ENCODE measurements at places on chromosomes 3 and 15.

DNA sequence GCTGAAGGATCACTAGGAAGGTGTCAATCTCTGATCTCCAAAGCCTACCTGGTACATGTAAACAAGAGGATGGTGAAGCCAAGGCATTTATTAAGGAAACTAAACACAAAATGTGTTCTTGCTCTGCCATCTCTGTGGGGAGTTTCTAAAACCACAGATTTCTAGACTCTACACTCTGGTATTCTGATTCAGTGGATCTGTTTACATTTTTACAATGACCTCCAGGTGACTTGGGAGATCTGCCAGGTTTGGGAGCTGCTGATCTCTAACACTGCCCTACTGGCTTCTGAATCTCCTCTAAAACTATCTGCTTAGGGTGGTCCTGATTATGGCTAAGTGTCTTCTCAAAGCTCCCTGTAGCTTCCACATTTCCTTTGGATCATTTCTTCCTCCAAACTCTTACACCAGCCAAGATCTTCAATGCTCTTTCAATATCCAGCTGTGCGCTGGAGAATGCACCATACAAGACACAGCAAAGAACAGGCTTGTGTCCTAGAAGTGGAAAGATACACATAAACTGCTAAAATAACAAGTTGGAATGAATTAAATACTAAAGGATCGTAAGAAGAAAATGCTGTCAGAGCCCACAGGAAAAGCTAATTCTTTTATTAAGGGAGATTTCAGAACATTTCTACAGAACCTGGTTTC lies 72.7 kb downstream of the GREM1 start:
- DNase-seq: no peak

- DNase-seq: no peak
Measured at GRCh38 chr15:85518979-85519761, 138.8 kb downstream of the AKAP13 start.

DNA sequence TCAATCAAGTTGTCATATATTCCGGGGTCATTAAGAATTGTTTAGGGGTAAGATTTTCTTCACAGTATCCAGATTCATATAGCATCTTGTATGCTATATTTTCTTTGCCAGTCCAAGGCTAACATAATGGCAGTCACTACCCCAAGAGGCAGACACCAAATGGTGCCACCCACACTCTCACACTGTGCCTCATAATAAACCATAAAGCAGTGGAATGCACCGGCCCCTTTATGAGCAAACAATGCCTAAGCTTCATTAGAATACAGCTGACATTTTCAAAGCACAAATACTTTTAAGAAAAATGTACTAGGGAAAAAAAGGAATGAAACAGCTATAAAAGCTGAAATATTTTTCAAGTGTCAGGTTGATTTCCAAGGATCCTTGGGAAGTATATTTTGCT lies 121.6 kb downstream of the TFDP2 start:
- DNase-seq: no peak

DNA sequence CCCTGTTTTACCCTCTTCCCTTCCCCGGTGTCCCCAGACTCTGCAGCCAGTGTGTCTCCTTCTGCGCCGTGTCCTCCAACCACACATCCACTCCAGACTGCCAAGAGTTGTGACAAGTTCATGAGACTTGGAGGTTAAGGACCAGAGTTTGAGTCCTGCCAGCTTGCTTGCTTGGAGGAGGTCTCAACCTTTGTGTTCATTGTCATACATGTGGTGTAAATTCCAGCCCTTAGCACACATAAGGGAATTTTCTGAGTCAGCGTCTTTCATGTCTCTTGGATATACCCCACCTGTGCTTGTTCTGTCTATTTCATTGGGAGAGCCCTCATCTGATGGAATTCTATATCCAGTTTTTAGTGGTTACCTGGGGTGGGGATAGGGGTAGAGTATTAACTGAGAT lies 13.3 kb downstream of the CORO2B start:
- no peak for DNase-seq

DNA sequence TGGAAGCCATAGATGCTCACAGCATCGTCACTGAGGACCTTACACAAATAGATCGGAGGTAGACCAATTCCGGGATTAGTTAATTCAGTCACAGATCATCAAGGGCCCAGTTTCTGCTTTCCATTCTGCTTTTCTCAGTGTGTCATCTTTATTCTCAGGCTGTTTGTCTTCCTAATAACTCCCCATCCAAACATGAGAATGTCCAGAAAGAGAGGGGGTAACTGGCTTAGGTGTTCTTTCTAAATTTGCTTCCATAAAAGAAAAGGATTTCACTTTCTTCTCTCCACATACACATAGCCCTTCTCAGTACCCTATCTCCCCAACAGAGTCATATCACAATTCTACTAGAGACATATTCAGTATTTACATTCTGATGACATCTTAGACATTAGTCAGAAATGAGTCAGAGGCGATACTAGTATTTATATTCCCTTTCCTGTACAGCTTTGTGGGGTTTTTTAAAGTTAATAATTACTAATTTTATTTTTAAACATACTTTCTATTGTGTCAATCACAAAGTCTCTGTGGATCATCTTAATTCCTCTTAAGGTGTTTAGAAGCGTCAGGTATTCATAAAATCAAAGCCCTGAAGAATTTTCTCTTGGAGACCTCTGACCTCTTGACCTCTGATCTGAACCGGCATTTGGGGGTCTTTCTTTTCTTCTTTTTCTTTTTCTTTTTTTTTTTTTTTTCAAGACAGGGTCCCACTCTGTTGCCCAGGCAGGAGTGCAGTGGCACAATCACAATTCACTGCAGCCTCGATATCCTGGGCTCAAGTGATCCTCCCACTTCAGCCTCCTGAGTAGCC lies 24.3 kb upstream of the IL12A start:
- no peak for DNase-seq

DNA sequence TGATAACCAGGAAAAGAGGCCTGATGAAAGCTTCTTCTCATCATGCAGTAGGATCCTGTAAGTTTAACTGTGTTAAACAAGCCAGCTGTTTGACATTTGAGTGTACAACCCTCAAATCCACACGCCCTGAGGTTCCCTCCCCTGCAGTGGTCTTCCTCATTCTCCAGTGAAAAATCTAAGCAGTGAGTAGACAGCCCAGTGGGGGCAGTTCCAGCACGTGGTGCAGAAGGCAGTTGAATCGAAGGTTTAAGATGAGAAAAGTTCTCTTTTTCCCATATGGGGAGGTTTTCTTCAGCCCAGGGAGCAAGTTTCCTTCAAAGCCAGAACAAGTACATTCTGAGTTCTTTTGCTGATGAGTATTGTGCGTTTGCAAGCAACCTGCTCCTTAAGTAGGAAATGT lies 174.5 kb downstream of the NR2F2 start:
- DNase-seq: no peak

DNA sequence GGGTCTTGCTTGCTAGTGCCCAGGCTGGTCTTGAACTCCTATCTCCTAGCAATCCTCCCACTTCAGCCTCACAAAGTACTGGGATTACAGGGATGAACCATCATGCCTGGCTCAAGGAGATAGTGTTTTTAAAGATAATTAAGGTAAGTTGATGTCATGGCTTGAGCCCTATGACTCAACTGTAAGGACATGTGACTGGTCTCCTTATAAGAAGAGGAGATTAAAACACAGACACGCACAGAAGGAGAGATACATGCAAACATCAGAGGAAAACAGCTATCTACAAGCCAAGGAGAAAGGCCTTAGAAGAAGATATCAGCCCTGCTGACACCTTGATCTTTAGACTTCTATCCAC lies 220.4 kb upstream of the GADL1 start:
- DNase-seq: no peak

DNA sequence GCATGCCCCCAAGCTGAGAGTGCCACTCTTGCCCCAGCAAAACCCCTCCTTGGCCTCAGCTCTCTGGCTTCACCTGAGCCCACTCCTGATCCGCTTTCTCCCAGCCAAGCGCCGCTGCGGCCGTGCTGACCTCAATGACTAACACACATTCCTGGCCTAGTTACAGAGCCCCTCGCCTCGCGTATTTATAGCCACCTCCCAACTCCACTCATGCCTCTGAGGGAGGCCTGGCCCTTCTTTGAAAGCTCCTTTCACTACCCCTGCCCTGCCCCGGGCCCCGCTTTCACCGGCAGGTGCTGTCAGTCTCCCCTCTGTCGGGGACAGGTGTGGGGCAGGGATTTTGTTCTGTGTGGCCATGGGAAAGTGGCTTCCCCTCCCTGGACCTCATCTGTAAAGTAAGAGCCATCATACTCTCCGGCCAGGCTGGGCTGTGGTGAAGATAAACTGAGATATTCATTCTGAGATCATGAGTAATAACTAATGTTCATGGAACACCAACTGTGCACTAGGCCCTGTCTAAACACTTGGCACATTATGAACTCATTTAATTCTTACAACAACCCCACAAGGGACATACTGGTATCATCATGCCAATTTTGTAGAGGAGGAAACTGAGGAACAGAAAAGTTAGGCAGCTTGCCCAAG lies 13.2 kb upstream of the ATP2B2 start:
- DNase-seq: no peak

DNA sequence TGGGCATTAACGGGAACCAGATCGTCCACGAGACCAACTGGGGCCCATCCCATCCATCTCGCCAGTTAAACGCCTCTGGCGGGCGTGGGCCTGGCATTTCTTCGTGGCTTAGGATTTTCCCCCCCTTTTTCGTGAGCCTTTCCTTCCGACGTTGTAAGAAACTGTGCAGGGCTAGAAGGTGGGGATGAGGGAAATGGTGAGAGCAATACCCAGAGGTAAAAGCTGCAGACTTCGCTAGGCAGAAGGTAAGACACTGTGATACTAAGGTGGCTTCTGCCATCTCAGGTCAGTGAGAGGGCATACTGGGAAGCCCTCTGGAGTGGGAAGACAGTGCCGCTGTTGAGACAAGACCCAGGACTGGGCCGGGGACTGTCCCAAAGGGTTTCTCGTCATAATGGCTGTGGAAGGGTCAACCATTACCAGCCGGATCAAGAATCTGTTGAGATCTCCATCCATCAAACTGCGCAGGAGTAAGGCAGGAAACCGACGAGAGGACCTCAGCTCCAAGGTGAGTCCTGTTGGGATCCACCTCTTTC lies 666 bp downstream of the MAPKBP1 start:
- DNase-seq: no peak

DNA sequence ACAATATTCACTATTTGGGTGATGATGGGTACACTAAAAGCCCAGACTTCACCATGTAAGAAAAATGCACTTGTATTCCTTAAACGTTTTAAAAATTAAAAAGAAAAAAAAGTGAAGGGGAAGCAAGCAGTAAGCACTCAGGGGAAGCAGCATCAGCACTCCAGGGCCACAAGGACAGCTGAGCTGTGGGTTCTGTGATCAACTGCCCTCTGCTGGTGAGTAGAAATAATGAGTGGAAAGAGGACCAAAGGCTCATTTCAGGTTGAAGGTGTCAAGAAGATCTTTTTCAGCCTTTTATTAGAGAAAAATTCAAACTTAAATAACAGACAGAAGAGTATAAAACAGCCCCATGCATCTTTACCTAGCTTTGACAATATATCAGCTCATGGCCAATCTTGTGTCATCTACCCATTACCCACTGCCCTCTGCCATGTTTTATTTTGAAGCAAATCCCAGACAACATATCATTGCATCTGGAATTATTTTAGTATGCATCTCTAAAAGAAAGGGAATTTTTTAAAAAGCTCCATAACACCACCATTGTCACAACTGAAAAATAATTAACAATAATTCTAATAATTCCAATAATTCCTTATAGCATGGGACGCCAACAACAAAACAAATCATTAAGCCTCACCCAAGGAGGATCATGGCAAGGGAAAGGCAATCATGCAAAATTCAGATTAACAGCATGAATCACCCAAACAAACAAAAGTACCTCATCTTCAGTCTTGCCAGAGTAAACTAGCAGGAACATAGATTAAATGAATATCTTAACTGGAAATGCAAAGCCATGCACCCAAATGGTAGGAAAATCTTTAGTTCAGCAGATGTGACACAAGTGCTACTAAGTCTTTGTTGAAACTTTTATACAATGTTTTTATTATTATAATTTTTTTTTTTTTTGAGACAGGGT lies 42.5 kb downstream of the TAMM41 start:
- no peak for DNase-seq

- no peak for DNase-seq
Measured at GRCh38 chr3:39727415-39727814, 82.0 kb upstream of the MYRIP start.

- DNase-seq: no peak
Measured at GRCh38 chr15:82792068-82792467, 13.8 kb downstream of the FSD2 start.

DNA sequence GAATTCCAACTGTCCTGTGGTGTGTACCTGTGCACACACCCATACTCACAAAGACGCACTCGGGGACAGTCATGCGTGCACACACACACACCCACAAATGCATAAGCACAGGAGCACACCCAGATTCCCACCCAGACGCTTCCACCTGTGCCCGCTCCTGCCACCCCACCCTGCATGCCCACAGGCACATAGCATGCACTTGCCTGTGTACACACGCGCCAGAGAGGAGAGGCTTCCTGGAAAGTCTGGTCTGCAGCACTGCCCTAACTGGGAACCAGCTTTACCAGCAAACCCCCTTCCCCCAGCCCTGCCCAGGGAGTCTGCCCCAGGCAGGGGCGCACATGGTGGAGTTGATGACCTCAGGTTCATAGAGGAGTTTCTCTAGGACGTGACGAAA lies 246.2 kb downstream of the UACA start:
- DNase-seq: no peak

- DNase-seq: no peak
Measured at GRCh38 chr3:114831861-114832260, 315.2 kb downstream of the ZBTB20 start.

DNA sequence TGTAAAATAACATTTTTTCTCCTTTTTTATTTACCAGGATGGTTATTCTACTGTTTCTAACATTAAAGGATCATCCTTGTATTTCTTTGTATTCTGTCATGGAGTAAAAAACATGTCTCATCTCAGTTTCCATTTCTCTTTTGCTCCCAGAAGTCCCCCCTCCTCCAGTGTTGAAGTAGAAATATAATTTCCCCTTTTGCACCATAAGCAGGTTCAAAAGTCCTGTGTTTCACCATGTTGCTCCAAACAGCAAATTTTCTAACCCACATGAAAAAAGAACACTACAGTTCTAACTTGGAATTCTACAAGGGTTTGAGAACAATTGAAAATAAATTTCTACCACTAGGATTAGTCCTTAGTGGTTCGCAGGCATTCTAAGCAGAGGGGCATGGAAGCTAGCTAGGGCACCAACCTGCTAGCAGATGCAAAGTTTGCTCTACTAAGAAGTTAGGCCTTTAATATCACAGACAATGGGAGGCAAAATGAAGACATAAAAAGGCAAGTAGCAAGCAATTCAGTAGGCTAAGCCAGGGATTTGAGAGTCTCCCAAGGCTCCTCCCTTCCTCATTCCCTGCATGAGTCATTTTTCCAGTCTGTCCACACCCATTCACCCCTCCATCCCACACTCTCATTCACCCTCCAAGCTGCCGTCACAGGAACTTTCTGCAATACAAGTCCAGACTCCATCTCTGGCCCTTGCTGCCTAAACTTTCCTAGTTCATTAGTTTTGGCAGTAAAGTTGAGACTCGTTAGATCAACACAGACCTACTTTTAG lies 2.3 kb upstream of the MBNL1 start:
- peak; percentile 61 for DNase-seq

GRCh38 chr15:68983961-68984481 lies 30.5 kb upstream of the NOX5 start:
- DNase-seq: no peak

- DNase-seq: no peak
Measured at GRCh38 chr15:59814409-59814808, 125.3 kb upstream of the BNIP2 start.

- no peak for DNase-seq
Measured at GRCh38 chr15:57321973-57322601, 54.2 kb upstream of the CGNL1 start.

Data from tibial nerve (tissue), 4 donors.